Spleen (tissue), 13 donors: ENCODE measurements at places on chromosomes 1 and 21. TPM values are rescaled to one million over a fixed set of nuclear protein-coding genes. Genes with fewer than 3 reads are reported as not detected.

Gene OR6K6
- not detected for total RNA-seq

- DNase-seq = no peak
These were observed 7.9 kb upstream of the BACE2 start for GRCh38 chr21:41160036-41160435.

GRCh38 chr1:246519514-246519913 lies 12.4 kb upstream of the SMYD3 start:
- no peak for DNase-seq

GRCh38 chr1:27436204-27437159 lies 44.1 kb downstream of the GPR3 start:
- DNase-seq = no peak

DNA sequence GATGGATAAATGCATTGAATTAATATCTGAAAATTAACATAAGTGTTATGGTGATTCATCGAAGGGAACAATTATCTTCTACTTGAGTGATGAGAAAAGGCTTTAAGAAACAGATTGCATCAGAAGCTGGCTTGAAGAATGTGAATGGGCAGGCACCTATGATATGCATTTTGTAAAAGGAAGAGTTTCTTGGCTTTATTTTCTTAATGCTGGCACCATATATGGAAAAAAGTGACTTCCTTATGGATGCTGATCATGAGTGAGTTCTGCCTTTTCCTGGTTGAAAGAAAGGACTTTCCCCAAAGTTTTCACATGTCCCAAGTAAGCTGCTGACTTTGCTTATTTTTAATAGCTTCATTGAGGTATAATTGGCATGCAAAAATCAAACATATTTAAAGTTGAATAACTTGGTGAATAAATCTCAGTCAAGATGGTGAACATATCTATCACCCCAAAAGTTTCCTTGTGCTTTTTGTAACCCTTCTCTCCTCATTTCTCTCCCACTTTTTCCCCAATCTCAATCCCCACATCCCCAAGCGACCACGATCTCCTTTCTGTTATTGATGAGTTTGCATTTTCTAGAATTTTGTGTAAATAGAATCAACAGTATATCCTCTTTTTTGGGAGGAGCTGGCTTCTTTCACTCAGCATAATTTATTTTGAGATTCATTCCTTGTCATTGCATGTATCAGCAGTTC lies 74.2 kb downstream of the SPATA46 start:
- no peak for DNase-seq

- DNase-seq = peak; percentile 89
These were observed at the start of gene SCP2 for GRCh38 chr1:52927212-52928014. SCP2 (plus strand) TSS chr1:52927276; CDS start chr1:52927397, 121 bp downstream.

Gene SYPL2
- total RNA-seq = 0.46 TPM

GRCh38 chr1:221309723-221310122 lies 430.5 kb downstream of the HLX start:
- no peak for DNase-seq

Gene DNAJC28
- 2.4 TPM for total RNA-seq

Gene ADAM30
- not detected for total RNA-seq

- DNase-seq = no peak
These were observed 9.4 kb downstream of the AKNAD1 start for GRCh38 chr1:108847494-108847893.

DNA sequence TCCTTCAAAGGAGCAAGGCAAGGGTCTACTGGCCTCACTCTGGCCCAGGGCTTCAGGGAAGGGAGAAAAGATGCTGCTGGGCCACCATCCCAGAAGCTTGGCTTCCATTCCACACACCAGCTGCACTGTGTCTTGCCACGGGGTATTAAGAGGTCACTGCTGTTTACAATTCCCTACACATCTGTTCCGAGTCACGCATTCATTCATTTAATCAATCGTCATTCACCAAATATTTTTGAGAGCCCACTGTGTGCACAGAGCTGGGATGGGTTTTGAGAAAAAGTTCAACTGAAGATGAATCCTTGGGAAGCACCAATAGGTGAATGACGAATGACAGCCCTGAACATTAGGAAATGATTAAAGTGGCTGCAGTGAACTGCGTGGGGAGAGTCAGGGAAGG lies 101.7 kb downstream of the NAV1 start:
- no peak for DNase-seq

- DNase-seq = no peak
These were observed 53.8 kb upstream of the ZSWIM5 start for GRCh38 chr1:45260244-45260643.

- no peak for DNase-seq
These were observed 5.1 kb upstream of the ARHGAP30 start for GRCh38 chr1:161074676-161075368.

Gene INSRR
- total RNA-seq = not detected

Gene ATF3
- 3.4 TPM for total RNA-seq

DNA sequence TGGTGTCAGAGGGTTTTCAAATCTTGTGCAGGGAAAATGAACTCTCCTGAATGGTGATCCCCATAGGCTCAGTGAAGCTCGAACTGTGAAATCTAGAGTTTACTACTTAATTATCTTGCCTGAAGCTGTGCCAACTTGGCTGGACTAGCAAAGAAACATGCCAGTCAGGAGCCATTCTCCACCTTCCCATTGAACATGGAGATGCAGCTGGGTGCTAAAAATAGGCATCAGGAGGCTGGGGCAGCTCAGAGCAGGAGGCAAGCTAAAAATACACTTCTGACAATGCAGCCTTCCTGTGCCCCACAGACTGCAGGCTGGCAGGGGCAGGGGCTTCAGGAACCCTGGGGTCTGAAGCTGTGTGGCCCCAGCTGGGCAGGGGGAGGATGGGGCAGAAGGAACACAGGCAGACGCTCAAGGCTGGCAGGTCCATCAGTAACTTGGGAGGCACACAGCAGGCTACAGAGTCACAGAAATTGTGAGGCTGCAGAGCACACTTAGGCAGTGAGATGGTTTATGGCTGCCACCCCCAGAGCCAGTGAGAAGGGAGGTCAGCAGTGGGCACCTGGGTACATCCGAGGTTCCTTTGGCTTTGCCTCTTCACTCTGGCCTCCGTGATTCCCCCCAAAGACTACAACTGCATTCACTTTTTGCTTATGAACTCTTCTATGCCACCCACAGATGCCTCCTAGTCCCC lies 155.4 kb upstream of the KCND3 start:
- no peak for DNase-seq

DNA sequence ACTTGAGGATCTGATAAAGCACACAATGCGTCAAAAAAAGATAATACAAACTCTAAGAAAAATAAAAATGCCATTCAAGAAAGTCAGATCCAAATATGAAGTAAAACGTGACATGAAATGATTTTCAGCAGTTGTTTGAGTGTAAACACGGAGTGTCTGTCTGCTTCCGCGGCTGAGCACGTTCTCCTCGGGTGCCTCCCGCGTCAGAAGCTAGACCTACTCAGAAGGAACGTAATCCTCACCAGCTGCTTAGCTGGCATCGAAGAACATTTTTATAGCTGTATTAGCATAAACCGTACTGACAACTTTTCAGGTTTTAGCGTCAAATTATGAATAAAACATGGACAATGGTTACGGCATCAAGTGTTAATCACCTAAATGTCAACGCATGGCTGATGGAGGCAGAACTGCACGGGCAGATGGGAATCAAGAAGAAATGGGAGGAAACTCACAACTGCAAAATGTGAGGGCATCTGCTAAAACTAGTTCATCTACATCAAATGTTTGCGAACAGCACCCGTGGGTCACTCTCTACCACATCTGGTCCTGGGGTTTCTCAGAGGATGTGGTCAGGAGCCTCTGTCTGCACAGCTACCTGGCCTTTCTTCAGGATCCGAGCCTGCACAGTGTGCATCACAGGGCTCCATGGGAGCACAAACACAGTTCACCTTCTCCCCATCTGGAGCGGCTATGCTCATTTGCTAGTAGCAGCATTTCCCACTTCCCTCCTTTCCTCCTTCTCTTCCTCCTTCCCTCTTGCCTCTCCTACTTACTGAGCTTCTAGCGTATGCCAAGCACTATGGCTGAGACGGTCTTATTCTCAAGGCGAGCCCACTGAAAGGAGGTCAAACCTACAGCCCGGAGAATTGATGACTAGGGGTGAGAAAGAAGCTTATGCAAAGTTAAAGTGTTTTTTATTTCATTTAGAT lies 40.0 kb downstream of the RCAN1 start:
- no peak for DNase-seq

Gene C1orf226
- 1.4 TPM for total RNA-seq

DNA sequence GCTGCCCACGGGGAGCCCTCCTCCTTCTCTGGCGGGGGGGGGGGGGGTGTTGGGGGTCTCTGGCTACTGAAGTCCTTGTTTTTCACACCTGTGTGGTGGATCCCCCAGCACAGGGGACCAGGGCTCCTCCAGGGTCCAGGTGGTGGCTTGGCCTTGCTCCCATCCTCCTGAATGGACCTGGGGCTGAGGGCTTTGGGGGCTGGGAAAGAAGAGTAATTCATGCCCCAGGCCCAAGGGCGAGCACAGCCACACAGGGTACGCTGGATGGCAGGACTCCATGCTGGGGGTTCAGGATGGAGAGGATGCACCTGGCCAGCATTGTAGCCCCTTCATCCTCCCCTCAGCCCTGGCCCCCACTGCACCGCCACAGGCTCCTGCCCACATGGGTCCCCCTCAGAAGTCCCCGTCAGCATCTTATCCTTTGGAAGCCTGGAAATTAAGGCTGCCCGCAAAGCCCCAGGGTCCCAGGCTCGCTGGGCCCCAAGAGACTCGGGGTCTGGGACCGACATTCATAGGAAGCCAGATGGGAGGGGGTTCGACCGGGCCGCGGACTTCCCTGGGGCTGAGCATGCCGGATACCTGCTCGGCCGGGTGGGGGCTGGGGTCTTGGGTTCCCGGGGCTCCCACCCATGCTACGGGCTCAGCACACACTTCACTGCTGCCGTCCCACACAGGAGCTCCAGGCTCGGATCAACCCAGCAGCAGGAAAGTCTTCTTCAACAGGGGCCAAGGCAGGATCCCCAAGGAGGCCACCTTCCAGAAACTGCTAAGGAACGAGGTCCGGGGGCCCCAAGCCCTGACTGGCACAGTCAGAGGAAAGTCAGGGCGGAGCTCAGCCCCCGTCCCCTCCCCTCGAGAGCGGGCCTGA lies 49.0 kb upstream of the ACTRT2 start:
- DNase-seq = peak; percentile 48

Gene CELA2A
- total RNA-seq = not detected

- DNase-seq = no peak
These were observed 4.6 kb upstream of the NAXE start for GRCh38 chr1:156586892-156587477.

Gene GBP4
- total RNA-seq = 63.5 TPM

Gene GPR37L1
- not detected for total RNA-seq

- DNase-seq = peak; percentile 48
These were observed 13.8 kb downstream of the LRP8 start for GRCh38 chr1:53314096-53314495.

GRCh38 chr1:50705699-50706098 lies 254.4 kb downstream of the FAF1 start:
- no peak for DNase-seq

DNA sequence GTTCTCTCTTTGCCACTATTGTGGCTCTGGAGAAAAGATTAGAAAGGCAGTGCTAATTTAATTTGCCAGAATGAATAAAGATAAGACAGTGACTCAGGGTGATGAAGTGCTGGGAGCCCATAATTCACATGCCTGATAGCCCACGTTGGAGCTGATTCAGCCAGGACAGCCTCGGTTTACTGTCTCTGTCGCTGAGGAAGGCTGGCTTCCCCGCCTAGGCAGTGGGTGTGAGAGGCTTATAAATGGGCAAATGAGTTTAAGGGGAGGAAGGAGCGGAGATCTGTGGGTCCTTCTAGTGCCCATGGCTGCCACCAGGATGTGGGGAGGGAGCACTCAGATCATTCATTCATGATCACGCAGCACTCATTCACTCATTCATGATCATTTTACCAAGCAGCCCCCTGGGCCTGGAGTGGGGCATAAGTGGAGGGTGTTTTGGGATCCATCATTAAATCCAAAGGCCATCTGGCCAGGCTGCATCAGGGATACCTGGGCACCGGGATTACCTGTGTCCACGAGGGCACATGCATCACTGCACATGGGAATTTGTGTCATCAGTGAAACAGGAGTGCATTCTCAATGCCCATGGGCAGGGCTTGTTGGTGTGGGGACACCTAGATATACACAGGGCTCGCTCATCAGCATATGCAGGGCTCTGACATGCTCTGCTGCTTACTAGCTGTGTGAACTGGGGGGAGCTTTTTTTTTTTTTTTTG lies 315.4 kb downstream of the MATN1 start:
- DNase-seq = peak; percentile 28

Gene DNASE2B
- total RNA-seq = 1.7 TPM

DNA sequence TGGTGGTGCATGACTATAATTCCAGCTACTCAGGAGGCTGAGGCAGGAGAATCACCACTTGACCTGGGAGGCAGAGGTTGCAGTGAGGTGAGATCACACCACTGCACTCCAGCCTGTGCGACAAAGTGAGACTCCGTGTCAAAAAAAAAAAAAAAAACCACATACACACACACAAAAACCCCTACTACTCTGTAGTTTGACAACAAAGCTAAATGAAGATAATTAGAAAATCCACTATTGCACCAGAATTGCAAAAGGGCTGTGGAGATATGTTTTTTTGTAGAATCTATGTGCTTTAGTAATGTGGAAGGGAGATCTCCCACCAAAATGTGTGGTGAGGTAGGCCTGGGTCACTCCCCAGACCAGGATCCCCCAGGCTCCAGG lies 32.2 kb upstream of the KHDRBS1 start:
- peak; percentile 20 for DNase-seq

Gene ACTN2
- not detected for total RNA-seq

Gene CD101
- total RNA-seq = 15.9 TPM

Gene XPR1
- 20.0 TPM for total RNA-seq

GRCh38 chr1:10629816-10630571 lies 155.2 kb downstream of the PEX14 start:
- DNase-seq = peak; percentile 64

GRCh38 chr1:102191723-102192122 lies 195.0 kb upstream of the OLFM3 start:
- no peak for DNase-seq

Gene OR6K3
- not detected for total RNA-seq

GRCh38 chr1:30881319-30882181 lies 27.0 kb downstream of the SDC3 start:
- peak; percentile 90 for DNase-seq
